ENCODE measurements at places on chromosomes 16 and 17.

- DNase-seq, result no peak
Observed at GRCh38 chr17:40610359-40610758, 37.3 kb downstream of the SMARCE1 start.

GRCh38 chr17:76077584-76078110, 1.3 kb upstream of the ZACN start:
- DNase-seq, result no peak

GRCh38 chr16:77069929-77070328, 121.1 kb upstream of the MON1B start:
- DNase-seq, result no peak

DNA sequence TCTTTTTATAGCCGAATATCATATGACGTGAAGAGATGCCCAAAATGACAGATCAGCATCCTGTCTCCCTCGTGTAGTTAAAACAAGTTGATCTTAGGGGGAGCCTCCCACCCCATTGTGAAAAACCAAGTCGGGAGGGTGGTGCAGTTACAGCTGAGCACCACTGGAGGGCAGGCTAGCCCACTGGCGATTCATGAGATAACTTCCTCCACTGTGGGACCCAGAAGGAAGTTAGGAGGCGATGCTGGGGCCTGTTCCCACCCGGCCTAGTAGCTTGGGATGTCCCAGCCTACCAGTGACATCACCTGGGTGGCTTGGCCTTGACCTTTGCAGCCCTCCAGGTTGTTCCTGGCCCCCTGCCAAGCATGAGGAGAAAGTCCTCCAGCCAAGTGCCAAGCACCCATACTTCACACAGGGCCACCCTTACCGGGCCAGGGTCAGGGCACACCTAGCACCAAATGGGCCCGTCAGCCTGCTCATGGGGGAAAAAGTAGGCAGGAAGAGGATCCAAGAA, 8.1 kb upstream of the CPNE2 start:
- DNase-seq, result peak; percentile 65

GRCh38 chr16:88693420-88694177, 7.3 kb upstream of the SNAI3 start:
- no peak for DNase-seq

DNA sequence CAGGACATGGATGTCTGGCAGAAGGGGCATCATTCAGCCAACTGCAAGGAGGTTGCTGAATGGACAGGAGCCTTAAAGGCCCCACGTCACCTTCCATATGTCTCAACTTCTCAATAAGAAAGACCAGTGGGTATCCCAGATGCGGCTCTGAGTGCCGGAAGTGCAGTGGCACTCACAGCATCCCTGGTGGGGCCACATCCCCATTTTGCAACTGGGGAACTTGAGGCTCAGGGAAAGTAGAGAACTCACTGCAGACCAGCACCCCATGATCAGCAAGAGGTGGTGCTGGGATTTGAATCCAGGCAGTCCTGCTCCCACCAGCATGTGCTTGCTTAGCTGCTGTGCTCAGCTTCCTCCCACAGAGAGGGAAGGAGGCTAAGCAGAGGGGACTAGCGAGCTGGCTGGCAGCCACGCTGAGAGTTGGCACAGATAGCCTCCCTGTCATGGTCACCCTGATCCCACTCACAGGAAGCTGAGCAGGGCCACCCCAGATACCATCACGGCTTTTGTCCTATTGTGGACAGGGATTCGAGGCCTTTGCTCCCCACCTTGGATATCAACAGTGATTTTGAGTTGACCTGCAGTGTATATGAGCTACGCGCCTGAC, 294.2 kb upstream of the FOXF1 start:
- DNase-seq, result no peak

GRCh38 chr16:16121185-16121727, 102.0 kb downstream of the ABCC6 start:
- no peak for DNase-seq

- no peak for DNase-seq
Observed at GRCh38 chr16:12791340-12791739, 12.3 kb downstream of the CPPED1 start.

- no peak for DNase-seq
Observed at GRCh38 chr17:33892717-33893591, 362.1 kb upstream of the CCL2 start.

DNA sequence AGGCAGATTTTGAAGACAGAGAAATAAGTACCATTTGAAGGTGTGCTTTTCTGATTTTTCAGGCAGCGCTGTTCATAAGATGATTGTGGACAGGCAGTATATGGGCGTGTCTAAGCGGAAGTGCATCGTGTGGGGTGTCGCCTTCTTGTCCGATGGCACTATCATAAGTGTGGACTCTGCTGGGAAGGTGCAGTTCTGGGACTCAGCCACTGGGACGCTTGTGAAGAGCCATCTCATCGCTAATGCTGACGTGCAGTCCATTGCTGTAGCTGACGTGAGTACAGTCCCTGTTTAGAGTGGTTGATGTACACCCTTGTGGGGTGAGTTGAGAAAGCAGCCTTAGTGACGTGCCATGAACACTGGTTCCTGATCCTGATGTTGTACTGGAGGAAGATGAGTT, 10.7 kb downstream of the UTP4 start:
- no peak for DNase-seq

GRCh38 chr17:1752425-1753262, 9.2 kb upstream of the SERPINF1 start:
- DNase-seq, result no peak

- peak; percentile 64 for DNase-seq
Observed at GRCh38 chr17:75036643-75037268, 10.0 kb downstream of the ATP5PD start.

GRCh38 chr16:31260136-31260931, 559 bp downstream of the ITGAM start:
- no peak for DNase-seq

DNA sequence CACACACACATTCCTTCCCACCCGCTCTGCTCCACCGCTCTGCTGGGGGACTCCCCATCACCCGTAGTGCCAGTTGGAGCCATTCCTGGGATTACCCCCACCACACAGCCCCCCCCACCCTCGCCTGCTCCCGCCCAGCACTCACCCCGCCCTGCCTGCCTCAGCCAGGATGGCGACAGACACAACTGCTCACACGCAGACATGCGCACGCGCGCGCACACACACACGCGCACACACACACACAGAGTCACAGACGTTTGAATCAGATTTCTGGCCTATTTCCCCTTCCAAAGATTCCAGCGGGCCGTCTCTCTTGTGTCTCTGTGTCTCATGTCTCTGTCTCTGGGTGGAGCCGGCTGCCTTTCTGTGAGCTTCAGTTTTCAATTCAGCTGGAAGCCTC, 4.4 kb downstream of the CACNA1G start:
- DNase-seq, result no peak

- DNase-seq, result peak; percentile 6
Observed at GRCh38 chr17:49132699-49133364, at the start of gene B4GALNT2. TSS of gene B4GALNT2 (plus strand) at chr17:49132769. CDS start at chr17:49132793, 24 bp downstream.

GRCh38 chr16:30983898-30984610, 953 bp upstream of the HSD3B7 start:
- DNase-seq, result no peak

DNA sequence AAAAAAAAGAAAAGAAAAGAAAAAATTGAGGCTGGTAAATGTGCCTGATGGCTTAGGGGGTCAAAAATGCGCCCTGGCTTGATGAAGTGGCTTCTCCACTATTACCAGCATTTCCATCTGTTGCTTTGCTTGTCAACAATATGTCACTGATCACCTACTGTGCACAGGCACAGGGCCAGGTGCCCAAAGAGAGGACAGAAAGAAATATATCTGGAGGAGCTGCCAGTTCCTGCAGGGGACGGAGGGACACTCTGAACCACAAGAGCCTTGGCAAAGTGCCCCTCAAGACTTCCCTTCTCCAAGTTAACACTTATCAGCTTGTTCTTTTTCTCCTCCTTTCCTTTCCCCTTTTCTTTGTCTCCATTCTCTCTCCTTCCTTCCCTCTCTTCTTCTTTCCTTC, 34.7 kb downstream of the GINS3 start:
- DNase-seq, result no peak

- no peak for DNase-seq
Observed at GRCh38 chr17:66364508-66364907, 62.1 kb downstream of the PRKCA start.

DNA sequence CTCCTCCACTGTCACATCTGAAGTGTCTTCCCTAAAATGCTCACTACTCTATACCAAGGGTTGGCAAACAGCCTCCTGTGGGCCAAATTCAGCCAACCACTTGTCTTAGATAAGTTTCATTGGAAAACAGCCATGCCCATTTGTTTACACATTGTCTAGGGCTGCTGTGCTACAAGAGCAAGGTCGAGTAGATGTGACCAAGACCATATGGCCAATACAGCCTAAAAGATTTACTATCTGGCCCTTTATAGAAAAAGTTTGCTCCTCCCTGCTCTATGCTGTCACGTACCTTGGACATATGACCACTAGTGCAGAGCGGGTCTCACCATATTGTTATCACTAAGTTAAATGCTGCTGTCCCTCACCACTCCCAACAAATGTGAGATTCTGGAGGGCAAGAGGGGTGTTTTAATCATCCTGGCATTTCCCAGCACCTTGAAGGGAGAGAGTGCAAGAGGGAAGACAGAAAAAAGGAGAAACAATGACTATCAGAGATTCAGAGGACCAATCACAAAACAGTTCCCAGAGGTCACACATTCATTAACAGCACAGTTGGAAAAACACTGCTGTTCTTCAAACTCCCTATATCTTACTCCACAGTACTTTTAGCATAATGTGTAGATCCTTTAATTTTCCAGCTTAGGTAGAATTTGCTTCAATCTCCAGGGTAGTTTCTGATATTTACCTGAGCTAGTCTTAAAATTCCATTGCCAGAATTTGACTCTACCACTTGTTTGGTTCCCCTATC, 13.2 kb downstream of the LSM12 start:
- no peak for DNase-seq

DNA sequence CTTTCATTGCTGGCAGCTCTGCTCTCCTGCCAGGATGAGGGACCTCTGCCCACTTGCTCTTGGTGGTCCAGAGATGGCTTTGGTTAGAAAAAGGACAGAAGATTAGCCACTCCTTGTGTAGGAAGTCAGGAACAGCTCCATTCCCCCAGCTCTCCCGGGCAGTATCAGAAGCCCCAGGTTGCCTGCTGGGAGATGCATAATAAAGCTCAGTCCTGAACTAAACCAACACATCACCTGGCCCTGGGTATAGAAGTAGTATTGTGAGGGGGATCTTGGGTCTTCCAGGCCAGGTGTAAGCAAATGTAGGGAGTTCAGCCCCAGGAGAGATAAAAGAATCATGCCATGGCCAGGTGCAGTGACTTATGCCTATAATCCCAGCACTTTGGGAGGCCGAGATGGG, 52.4 kb downstream of the NEUROD2 start:
- no peak for DNase-seq

GRCh38 chr17:77151186-77151585, 10.4 kb downstream of the SEC14L1 start:
- DNase-seq, result no peak

- no peak for DNase-seq
Observed at GRCh38 chr17:32954477-32954876, 26.5 kb downstream of the TMEM98 start.

DNA sequence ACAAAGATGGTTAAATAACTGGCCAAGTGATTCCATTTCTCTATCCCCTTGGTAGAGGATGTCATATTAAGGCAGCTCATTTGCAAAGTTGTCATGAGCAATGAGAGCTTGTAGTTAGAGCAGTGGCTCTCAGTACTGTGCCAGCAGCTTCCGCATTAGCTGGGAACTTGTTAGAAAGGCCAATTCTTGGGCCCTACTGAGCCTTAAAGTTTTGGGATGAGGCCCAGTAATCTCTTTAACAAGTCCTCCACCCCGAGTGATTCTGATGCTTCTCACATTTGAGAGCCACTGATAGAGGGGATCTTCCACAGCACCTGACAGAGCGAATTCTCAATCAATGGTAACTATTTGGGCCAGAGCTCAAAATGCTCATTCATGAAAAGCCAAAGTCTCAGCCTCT, 20.2 kb upstream of the CCL1 start:
- DNase-seq, result no peak

DNA sequence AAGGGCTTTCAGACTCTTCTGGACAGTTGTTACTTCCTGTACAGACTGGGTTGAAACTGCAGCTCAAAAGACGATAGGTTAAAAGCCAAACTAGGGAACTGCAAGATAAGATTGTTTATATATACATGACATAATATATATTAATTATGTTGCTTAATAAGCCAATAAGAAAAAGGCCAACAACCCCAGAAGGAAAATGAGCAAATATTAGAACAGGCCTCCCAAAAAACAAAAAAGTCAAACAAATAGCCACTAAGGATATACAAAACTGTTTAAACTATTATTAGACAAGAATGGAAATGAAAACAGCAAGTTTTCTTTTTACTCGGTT, 495 bp upstream of the CMTR2 start:
- no peak for DNase-seq

DNA sequence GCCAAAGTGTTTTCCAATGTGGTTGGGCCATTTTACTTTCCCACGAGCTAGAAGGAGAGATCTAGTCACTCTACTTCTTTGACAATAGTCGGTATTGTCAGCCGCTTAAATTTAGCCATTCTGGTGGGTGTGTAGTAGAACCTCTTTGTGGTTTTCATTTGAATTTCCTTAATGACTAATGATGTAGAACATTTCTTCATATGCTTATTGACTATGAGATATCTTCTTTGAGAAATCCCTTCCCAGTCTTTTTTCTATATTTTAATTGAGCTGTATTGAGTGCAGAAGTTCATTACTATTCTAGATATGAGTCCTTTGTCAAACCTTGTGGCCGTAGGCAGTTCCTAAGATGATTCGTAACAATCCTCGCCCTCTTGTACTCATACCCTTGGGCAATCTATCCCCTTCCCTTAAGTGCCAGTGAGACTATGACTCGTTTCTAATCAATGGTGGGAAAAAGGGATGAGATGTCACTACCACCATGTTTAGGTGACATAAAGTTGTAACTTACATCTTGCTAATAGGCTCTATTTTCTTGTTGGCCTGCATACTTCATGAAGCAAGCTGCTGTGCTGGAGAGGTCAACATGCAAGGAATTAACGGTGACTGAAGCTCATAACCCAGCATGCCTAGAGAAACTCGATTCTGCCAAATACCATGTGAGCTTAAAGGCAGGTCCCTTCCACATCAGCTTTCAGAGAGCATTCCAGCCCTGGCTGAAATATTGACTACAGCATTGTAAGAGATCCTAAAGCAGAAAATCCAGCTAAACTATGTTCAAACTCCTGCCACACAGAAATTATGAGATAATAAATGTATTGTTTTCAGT, 817.9 kb upstream of the SOX9 start:
- no peak for DNase-seq

- no peak for DNase-seq
Observed at GRCh38 chr16:80754476-80754875, 49.9 kb downstream of the CDYL2 start.

All from activated CD4-positive, alpha-beta T cell treated with anti-CD3 and anti-CD28 coated beads for 24 hours (primary cell).